ENCODE measurements at places on chromosomes 4 and X.

GRCh38 chr4:165677081-165677480 is 196.0 kb upstream of the TLL1 start:
- no peak for DNase-seq

GRCh38 chr4:174794543-174795094 is 34.4 kb downstream of the GLRA3 start:
- no peak for DNase-seq

GRCh38 chrX:906586-906985 is 276.0 kb downstream of the SHOX start:
- no peak for DNase-seq

DNA sequence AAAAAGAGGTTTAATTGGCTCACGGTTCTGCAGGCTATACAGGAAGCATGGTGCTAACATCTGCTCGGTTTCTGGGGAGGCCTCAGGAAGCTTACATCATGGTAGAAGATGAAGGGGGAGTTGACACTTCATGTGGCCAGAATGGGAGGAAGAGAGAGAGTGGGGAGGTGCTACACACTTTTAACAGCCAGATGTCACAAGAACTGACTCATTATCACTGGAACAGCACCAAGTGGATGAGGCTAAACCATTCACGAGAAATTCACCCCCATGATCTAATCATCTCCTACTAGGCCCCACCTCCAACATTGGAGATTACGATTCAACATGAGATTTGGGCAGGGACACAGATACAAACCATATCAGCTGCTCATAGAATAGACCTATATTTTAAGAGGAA is 255.8 kb downstream of the OPHN1 start:
- no peak for DNase-seq

GRCh38 chr4:123415977-123416376 is 19.4 kb downstream of the SPRY1 start:
- no peak for DNase-seq

DNA sequence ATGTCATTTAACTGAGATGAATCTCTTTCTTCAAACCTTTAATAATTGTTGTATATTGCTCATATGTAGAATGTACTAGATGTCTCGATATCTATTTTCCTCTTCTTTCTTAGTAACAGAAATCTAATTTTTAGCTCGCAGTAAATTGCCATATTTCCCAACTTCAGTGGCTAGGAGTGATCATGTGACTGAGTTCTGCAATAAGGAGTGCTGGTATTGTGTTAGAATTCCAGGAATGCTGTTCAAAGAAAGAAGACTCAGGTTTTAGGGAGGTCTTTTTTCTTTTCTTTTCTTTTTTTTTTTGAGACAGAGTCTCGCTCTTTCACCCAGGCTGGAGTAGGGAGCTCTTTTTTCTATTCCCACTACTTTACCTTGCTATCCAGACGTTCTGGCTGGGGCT is 81.7 kb downstream of the SLC10A7 start:
- DNase-seq = no peak

GRCh38 chrX:105120463-105120862 is 100.0 kb downstream of the TEX13A start:
- DNase-seq = no peak

DNA sequence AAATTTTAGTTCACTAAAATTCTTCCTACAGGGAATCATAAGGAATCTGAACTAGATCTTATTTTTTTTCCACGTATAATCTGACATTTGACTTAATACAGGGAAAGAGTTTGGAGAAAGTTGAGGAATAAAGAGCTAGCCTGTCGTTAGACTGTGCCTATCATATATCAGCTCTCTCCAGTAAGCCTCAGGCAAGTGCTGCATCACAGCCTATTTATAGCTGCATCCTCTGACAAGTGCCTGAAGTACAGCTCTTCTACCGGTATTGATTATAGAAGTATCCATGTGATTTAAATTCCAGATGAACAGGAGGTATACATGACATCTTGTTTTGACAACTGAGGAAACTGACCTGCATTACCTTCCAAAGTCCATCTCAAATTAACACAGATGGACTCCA is 248.9 kb downstream of the TLL1 start:
- DNase-seq = no peak

DNA sequence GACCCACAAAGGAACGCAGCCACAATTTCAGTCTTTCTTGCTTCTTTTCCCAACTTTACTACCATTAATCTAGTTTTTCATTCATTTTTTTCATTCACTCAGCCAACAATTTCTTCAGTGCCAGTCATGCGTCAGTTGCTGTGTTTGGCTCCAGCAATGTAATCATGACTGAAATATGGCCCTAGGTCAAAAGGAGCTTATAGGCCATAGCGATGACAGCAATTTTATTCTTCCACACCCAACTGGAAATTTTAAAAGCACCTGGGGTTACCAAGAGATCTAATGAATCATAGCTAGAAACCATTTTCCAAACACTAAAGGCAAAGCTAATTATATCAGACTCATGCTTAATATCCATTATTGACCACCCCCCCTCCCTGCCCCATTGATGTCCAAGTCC is 29.8 kb upstream of the C1QTNF7 start:
- DNase-seq = no peak

GRCh38 chr4:25020236-25020635 is 10.5 kb downstream of the LGI2 start:
- no peak for DNase-seq

DNA sequence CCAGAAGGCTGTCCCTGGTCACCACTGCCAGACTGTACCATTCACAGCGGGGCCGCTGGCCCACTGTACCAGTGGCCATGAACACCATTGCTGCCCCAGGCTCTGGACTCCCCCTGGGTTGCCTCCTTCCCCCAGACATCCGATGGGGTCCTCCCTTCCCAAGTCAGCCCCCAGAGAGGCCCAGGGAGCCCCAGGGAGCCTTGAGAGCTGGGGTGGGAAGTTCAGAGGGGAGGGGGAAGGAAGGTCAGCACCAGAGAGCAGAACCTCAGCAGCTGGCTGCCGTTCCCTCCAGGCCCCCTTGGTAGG is 441 bp upstream of the ARHGAP4 start:
- no peak for DNase-seq

GRCh38 chrX:19334945-19335626 is 8.6 kb upstream of the PDHA1 start:
- peak; percentile 30 for DNase-seq

GRCh38 chr4:74931376-74931775 is 1.5 kb upstream of the PARM1 start:
- DNase-seq = peak; percentile 48

DNA sequence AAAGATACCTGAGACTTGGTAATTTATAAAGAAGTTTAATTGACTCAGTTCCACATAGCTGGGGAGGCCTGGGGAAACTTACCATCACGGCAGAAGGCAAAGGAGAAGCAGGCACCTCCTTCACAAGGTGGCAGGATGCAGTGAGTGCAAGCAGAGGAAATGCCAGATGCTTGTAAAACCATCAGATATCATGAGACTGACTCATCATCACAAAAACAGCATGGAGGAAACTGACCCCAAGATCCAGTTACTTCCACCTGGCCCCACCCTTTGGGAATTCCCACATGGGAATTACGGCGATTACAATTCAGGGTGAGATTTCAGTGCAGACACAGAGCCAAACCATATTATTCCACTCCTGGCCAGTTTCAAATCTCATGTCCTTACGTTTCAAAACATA is 514.7 kb upstream of the SPANXN1 start:
- no peak for DNase-seq

DNA sequence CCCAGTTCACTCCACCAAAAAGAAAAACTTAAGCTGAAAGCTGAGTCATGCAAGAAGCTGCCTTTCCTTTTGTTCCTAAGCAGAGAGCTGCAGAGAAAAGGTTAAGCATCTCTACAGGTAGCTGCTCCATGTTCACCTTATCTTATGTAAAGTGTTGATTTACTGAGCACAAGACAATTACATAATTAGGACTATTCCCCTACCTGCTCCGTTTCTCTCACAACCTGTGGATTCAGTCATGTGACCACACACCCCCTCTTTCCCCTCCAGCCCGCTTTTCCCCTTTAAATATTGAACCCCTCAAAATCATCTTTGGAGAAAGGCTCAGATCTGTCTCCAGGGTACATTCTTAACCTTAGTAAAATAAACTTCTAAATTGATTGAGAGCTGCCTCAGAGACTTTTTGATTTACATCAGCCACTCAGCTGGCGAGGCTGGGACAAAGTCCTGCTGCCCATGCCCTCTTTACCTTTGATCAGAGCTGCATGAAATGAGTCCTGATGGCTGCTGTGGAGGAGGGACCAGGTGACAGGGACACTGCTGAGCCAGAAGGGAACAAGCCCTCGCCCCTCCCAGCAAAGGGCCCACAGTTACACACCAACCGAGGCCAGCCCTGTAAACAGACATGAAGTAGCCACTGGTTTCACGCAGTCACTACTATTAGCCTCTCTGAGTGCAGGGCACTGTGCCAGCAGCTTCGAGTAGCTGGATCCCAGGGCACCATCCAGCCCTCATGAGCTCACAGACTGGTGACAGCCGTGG is 53.9 kb upstream of the C4orf50 start:
- peak; percentile 39 for DNase-seq

DNA sequence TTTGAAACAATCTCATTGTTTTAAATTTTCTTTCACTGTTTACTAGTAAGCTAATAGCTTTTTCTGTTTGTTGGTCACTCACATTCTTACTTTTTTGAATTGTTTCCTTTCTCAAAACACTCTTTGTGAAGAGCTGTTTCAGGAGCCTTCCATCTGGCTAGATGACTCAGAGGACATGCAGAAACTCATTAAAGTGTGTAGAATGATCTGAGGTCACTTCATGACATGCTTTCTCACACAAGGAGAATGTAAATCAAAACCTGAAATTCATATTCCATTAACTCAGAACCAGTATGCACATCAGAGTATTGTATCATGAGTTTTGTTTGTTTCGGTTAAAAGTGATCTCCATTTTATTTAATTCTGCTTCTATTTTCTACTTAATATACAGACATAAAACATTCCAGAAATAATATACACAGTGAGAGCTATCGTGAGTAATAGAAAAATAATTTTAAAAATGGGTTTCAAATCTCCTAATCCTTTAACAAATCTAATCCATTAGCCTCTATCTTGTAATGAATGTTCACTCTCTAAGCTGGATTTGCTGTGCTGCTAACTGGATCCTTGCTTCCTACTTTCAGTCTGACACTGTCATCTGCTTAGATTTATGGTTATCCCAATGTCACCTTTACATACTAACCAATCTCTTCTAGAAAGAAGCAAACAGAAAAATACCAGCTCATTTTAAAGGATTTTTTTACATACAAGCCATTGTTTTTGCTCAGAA is 449.6 kb downstream of the FSTL5 start:
- DNase-seq = no peak

- no peak for DNase-seq
Measured at GRCh38 chrX:9785254-9785943, 830 bp upstream of the SHROOM2 start.

GRCh38 chrX:51496501-51497291 is at the start of gene NUDT11:
Gene NUDT11, minus strand, starts transcription at chrX:51496592. Its CDS starts 148 bp downstream, at chrX:51496444.
- peak; percentile 87 for DNase-seq

- DNase-seq = no peak
Measured at GRCh38 chr4:102564399-102565059, 63.4 kb downstream of the NFKB1 start.

GRCh38 chr4:129077326-129077725 is 16.0 kb downstream of the SCLT1 start:
- DNase-seq = no peak

DNA sequence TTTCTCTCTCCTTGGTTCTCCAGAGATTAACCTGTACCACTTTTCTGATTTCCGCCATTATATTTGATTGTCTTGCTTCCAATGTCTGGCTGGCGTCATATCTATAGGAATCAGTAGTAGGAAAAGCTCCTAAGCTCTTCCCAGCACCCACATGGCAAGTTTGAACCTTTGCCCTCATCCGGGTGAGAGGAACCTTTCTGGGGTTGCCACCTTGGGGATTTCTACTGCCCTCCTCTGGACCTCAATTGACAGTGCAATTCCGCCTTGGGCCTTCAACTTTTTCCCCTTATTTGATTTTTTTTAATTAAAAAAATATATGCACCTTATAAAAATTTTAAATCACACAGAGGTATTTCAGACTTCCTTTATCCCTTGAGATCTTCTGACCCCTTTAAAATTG is 2.0 kb upstream of the CXorf66 start:
- DNase-seq = peak; percentile 7

Data from BE2C (cell line).